ENCODE measurements at places on chromosomes 11 and 22. TPM values are rescaled to one million over a fixed set of nuclear protein-coding genes. Genes with fewer than 3 reads are reported as not detected.

DNA sequence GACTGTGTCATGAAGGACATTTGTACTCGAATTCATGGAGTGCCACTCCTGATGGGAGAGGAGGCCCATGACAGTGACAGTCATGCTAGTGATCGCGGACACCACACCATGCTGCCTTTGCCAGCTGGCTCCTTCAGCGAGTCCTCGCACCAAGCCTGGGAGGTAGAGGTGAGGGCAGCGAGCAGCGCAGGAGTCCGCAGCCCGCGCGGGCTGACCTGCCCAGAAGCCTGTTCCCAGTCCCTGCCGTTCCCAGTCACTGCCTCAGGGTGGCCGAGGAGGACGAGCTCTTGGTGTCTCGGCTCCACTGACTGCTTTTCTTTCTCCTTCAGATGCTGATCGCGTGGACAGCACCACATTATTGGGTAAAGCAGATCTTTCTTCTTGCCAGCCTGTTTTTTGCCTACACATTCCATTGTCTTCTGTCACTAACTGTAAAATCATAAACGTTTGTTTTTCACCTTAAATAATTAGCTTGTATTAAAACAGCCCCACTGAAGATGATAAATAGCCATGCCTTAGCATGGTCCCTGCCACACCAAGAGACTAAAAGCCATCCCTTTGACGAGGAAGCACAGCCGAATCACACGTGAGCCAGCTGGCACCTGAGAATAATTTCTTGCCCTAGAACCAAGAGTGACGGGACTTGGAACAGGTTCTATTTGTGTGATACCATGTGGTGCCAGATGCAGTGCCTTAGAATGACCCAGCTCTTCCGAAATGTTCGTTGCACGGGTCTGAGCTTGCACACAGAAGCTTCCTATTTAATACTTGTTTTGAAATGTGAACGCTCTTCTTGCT is 25.5 kb downstream of the FAM118A start:
- DNase-seq, result no peak

DNA sequence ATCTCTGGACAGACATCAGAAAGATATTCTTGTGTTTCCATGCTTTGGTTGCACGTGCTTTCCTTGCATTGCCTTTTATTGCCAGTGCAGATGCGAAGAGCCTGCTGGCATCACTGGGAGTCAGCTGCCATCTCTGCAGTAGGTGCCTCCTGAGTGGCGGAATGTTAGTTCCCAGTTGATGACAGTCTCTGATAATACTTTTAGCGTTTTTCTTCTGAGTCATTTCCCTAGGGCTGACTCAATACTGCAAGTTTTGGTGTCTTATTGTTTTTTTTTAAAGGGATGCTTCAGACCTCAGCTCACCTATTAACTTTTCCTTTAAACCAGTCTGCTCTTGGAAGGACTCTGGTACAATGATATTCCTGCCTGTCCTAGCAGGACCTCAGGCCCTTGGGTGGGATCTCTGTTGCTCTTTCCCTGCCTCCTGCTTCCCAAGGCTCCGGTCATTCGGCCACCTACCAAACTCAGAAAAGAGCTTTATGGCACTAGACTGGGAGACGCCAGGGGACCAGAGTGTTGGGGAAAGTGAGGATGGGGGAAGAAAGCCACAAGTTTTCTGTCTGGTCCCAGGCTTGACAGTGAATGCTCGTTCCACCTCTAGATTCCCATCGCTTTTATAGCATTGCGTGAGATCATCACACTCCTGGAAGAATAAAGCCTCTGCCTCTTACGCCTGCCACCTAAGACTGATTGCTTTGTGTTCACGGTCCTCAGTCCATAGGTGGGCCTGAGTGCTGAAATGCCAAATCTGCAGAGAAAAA is 308.7 kb downstream of the DDX10 start:
- DNase-seq, result no peak

DNA sequence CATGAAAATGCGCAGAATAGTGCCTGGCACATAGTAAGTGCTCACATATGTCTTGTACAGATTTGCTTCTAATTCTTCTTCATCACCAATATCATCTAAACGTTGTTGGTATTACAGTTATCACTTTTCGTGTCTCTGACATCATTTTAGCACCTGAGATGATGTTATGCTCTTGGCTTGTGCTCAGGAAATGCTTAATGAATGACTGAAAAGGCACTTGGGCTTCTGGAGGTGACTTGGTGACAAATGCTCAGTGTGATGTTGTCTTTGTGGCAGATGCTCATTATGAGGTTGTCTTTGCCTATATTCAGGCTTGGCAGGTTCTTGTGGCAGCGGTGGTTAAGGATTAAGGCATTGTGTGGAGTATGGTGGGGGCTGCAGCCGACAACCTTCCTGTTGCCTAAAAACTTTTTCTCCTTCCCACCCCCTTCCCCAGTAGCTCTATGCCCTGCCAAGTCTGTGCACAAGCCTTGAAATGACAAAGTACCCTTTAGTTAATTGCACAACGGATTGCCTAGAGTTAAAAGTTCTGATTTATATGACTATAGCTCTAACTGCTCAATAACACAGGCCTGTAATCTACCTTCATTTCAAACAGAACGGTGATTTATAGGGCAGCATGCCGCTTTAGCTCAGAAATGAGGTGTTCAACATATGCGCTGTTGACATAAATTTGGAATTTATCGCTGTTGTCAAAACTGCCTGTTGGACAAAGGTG is 82.5 kb downstream of the ZBTB16 start:
- DNase-seq, result no peak

The PTDSS2 gene
- 14.8 TPM for total RNA-seq

DNA sequence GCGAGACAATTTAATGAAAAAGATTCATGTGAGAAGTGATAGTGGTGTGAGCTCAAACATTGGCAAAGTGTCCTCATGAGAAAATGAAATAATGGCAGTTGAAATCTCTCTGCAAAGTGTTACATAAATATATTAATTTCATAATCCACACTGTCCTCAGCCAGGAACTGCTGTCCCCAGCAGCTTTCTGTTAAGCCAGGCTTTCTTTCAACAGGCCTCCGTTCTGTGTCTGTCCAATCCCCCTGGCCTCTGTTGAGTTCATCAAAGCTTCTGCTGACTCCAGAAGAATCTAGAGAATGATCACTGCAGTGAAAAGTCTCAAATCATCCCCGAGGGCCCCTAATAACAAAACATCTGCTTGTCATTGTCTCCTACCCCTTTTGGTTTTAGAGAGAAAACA is 10.0 kb upstream of the ASCC2 start:
- DNase-seq, result no peak

DNA sequence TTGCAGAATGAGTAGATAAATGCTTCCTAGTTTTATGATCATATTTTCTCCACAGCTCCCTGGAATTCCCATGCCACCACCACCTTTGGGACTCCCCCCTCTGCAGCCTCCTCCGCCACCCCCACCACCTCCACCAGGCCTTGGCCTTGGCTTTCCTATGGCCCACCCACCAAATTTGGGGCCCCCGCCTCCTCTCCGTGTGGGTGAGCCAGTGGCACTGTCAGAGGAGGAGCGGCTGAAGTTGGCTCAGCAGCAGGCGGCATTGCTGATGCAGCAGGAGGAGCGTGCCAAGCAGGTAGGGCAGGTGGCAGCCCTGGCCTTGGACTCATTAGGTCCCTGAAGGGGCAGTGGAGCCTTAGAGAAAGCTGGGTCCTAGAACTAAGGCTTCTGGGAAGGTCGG is 2.9 kb downstream of the SF3B2 start:
- no peak for DNase-seq

DNA sequence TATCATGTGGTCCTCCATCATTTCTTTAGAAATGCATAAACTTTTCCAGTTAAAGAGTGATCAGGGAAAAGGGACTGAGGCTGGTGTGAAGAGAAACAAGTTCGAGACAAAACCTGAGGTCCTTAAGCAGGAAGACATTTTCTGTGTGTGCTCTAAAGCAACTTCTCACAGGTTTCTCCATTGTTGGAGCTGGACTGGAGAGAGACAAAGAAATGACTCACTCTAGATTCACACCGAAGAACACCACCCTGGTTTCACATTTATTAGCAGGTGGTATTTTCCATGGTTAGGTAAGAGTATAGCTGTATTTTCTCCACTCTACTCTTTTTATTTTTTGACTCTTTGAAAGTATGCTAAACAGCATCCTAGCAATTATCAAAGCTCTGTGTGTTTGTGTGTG is 736.4 kb downstream of the KCNA4 start:
- no peak for DNase-seq

DNA sequence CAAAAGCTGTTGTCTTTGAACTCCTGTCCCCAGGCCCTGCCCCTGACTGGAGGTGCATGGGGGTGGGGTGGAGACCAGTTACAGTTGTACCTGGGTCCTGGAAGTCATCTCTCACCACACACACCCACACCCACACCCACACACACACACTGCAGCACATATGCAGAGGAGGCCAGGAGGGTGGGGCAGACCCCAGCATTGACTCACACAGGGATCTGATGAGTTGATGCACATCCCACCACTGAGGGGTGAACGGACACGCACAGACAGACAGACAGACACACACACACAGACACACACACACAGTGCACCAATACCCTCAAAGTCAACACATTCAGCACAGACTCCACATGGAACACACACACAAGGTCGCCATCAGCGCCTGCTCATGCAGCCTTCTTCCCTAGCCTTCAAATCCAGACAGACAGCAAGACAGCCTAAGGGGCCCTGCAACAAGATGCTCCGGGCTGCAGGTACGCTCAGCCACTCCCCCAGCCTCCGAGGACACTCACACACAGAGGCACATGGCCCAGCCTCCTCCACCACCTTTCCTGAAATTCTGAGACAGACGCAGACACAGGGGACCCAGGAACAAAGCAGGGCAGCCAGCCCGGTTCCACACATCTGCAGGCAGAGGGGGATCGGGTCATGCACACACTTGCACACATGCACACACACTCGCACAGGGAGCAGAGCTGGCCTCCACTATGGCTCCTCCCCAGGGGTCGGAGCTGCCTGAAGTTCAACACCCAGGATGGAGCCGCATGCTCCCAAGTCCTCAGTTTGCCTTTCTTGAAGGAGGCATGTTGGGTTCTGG is 26.5 kb downstream of the SYT7 start:
- peak; percentile 19 for DNase-seq

The OR51E2 gene
- not detected for total RNA-seq

The HBB gene
- total RNA-seq, result not detected

The KRTAP5-2 gene
- not detected for total RNA-seq

- no peak for DNase-seq
Measured at GRCh38 chr11:35017528-35018342, 101.3 kb downstream of the PDHX start.

- DNase-seq, result no peak
Measured at GRCh38 chr22:47476231-47476630, 713.8 kb downstream of the TBC1D22A start.

- no peak for DNase-seq
Measured at GRCh38 chr11:64306876-64307622, 1.7 kb downstream of the ESRRA start.

The OR5M3 gene
- total RNA-seq, result not detected

- no peak for DNase-seq
Measured at GRCh38 chr11:65218446-65218845, 36.7 kb downstream of the CAPN1 start.

DNA sequence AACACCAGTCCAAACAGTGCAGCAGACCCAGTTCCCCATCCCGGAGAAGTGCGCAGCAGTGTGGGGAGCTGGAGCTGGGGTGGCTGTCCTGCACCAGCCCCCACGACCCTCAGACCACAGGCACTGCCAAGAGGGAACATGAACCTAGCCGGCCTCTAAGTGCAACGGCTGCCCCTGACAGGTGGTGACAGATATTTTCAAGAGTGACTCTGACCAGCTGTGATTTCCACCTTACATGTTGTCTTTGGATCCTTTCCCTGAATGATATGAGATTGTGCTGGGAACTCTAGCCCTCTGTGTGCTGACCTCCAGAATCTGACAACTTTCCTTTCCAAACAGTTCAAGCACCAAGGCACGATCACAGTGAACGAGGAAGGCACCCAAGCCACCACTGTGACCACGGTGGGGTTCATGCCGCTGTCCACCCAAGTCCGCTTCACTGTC is 12.6 kb downstream of the SERPIND1 start:
- DNase-seq, result no peak

DNA sequence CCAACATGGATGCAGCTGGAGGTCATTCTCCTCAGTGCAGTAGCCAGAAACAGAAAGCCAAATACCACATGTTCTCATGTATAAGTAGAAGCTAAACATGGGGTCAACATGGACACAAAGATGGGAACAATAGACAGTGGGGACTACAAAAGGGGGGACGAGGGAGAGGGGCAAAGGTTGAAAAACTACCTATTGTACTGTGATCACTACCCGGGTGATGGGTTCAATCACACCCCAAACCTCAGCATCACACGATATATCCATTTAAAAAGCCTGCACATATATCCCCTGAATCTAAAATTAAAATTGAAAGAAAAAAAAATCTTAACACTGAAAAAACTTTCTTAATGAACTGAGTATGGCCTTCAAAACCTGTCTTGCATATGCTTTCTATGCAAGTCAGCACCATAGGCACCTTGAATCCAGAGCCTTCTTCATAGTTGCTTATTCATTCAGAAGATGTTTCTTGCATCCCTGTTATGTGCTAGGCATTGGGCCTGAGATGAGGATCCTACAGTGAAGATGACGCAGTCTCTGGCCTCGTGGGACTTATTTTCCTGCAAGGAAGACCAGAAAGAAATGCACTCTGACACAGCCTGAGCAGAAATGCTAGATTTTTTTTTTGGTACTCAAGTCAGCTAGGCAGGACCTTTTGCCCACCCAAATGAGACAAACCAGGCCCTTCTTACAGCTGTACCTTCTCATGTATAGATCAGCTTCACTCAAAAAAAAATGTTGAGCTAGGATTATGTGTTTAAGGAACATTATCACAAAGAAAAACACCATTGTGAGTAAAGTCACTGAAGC is 21.0 kb downstream of the NNMT start:
- DNase-seq, result no peak

DNA sequence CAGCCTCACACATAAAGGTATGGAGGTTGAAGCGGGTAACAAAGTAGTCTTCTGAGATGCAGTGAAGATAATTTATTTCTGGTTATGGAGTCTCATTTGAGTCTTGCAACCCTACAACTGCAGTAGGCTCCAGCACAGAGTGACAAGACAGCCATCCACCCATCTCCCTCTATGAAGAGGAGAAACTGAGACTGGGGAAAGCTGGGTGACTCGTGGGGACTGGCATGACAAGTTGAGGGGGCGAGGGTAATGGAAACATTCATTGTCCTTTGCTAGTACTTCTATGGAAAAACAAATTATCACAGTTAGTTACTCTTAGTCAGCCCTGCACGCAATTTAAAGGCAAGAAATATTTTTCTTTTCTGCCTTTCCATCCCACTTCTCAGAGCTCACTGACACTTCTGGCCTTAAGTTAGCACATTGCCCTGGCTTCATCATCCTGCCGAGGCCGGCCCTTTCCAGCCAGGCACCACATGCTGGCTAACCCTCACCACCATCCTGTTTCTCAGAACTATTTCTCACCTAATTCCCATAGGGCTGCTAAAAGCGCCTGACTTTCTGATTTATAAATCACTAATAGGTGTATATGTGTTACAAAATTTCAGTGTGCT is 361.1 kb downstream of the ETS1 start:
- peak; percentile 62 for DNase-seq

All from activated CD4-positive, alpha-beta T cell treated with anti-CD3 and anti-CD28 coated beads for 36 hours (primary cell).